ENCODE measurements at places on chromosomes 2 and 18.

GRCh38 chr2:202425036-202425435 is 48.9 kb downstream of the BMPR2 start:
- no peak for DNase-seq

GRCh38 chr2:179539124-179539511 is 274.5 kb upstream of the SESTD1 start:
- DNase-seq: no peak

- DNase-seq: no peak
Measured at GRCh38 chr18:29560270-29560669, 1383.3 kb upstream of the CDH2 start.

- DNase-seq: no peak
Measured at GRCh38 chr2:36702781-36703180, 6.3 kb downstream of the VIT start.

DNA sequence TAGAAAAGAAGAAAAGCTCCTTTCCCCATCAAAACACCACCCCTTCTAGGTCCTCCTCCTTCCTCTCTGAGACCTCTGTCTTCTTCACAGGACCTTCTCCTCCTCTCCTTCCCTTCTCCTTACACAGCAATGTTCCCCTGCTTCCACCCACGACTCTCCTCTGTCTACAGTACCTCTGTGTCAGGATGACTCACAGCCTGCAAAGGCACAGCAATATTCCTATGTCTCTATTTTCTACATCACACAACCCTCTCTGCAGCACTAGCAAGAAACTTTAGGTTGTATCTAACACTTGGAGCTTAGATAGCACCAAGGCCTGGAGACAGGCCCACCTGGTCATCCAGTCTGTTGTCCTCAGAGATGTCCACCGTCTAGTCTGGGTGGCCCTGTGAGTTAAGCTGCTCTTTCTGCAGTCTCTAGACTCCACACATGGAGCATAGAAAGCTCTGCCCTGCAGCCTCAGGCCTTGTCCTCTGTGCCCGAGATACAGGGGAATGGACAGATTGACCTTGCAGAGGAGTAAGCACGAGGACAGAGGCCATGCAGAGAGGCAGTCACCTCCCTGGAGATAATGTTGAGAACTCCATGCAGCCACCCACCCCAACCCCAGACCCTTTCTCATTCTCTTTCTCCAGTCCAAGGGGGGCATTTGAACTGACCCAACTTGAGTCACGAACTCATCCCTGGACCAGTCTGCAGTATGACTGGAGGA is 212.0 kb downstream of the TNS1 start:
- DNase-seq: peak; percentile 10

DNA sequence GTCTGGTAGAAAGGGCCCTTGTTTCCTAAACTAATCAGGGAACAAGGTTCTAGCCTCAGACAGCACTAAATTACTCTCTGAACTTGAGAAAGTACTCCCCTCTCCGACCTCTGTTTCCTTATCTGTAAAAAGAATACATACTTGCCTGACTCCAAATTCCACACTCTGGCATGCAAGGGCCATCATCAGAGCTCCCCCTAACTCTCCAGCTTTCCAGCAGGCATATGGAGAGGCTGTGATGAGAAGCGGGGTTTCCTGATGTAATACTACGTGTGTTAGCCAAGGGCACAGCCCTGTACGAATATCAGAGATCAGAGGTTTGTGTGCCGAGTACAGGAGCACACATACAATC is 1.8 kb upstream of the EVA1A start:
- DNase-seq: no peak

GRCh38 chr2:70932631-70933230 is 3.0 kb upstream of the ATP6V1B1 start:
- DNase-seq: no peak

- DNase-seq: no peak
Measured at GRCh38 chr2:196041786-196042185, 26.9 kb downstream of the DNAH7 start.

- no peak for DNase-seq
Measured at GRCh38 chr2:67650291-67651133, 253.4 kb downstream of the ETAA1 start.

GRCh38 chr18:12843420-12844350 is 40.4 kb downstream of the PTPN2 start:
- no peak for DNase-seq

DNA sequence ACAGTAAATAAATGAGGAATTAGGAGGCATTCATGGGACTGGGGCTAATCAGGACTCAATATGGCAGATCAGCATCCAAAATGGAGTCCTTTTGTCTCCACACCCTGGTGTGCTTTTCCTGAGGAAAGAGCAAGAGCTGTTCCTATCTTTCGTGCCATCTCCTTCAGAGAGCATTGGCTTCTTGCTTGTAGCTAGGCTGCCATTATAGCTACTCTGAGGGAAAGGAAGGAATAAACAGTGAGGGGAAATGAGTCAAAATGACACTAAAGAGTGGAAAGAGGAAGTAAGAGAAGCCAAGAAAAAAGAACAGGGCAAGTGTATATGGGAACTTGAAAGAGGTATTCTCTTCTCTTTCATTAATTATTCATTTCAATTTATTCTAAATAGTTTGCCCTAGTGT is 8.4 kb upstream of the NMI start:
- peak; percentile 7 for DNase-seq

DNA sequence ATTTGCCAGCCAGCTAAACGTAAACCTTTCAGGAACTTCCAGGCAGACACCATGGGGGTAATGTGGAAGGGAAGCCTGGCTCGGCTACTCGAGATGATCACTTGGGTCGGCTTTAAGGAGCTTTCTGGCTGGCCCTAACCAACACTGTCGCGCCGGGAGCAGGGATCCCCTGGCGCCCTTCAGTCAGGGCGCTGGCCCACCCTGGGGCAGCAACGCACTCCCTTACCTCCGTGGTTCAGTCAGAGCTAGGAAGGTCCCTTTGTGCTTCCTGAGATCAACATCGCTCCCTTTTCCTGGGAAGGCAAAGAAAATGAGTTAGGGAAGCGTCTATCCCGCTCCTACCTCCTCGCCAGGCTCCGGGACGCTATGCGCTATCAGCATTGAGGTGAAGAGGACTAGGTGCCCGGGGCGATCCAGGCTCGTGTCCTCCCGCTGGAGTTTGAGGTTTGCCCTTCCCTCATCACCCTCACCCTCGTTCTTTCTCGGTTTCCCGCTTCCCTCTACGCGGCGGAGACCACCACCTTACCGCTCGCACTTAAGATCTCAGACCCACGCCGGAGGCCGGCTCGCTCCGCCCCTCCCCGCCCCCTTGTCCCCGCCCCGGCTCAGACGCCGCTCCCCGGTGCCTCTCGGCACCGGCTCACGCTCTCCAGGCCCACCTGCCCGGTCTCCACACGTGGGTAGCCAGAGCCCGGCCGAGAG is 449 bp upstream of the ATRAID start:
- no peak for DNase-seq

DNA sequence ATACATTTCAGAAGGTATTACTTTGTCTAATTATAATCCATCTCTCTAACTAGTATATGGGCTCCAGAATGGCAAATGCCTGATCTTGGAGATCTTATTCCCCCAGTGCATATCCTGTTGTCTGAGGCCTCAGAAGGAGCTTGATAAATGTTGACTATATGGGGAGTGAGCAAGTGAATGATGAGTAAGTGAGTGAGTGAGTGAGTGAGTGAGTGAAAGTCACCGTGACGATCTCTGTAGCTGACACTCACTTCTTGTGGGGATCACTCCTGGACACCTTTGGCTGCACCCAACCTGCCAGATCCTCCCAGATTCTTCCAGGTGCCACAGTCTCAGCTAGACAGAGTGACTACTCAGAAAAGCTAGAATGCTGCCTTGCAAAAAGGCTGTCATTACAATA is 2.8 kb downstream of the XDH start:
- DNase-seq: no peak

DNA sequence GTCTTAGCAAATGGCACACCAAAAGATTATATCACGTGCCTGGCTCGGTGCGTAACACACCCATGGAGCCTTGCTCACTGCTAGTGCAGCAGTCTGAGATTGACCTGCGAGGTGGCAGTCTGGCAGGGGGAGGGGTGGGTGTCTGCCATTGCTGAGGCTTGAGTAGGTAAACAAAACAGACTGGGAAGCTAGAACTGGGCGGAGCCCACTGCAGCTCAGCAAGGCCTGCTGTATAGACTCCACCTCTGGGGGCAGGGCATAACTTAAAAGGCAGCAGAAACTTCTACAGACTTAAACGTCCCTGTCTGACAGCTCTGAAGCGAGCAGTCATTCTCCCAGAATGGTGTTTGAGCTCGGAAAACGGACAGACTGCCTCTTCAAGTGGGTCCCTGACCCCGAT is 55.9 kb upstream of the FSHR start:
- DNase-seq: no peak

- DNase-seq: no peak
Measured at GRCh38 chr18:29123706-29124530, 947.0 kb upstream of the CDH2 start.

- DNase-seq: no peak
Measured at GRCh38 chr2:62281663-62282062, 85.7 kb downstream of the B3GNT2 start.

GRCh38 chr2:54956111-54956627 is 94.1 kb downstream of the RTN4 start:
- no peak for DNase-seq

DNA sequence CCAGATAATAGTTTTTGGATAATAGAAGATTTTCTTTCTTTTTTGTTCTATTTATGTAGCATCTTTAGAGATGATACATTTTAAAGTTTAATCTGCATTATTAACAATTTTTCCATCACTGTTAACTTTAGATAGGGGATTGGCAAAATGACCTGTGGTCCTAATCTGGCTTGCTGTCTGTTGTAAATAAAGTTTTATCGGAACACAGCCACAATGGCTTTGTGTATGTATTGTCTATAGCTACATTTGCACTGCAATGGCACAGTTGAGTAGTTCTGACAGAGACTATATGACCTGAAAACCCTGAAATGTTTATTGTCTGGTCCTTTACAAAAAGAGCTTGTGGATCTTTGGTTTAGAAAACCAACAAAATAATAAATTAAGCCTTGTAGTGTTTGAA is 97.0 kb upstream of the CERS6 start:
- no peak for DNase-seq

DNA sequence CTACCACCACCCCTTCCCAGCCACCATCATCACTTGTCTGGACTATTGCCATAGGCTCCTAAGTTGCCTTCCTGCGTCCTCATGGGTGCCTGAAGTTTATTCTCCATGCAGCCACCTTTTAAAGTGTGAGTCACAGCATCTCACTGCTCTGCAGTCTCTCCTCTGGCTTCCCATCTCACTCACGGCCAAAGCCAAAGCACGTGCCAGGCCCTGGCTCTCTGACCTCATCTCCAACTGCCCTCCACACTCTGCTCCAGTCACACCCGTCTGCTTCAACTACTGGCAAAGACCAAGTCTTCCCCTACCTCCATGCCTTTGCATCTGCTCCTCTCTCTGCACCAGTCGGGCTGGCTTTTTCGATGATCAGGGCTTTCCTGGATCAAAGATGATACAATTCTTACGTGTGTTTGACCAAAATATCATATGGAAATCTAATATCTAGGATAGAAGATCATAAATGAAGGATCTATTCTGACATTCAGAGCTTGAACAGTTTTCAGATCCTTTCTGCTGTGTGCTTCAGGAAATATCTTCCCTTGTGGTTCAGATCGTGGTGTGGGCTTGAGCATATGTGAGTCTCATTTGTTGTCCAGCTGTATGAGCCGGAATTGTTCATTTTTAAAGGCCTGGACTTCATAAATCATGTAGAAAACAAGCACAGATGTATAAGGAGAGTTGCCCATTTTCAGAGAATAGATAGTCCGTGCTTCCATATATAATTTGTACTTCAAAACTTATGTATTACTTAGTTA is 175.6 kb downstream of the PRKCE start:
- DNase-seq: no peak

- DNase-seq: no peak
Measured at GRCh38 chr2:78035804-78036203, 513.6 kb upstream of the LRRTM4 start.

GRCh38 chr2:187405921-187406320 is 42.1 kb downstream of the CALCRL start:
- no peak for DNase-seq

DNA sequence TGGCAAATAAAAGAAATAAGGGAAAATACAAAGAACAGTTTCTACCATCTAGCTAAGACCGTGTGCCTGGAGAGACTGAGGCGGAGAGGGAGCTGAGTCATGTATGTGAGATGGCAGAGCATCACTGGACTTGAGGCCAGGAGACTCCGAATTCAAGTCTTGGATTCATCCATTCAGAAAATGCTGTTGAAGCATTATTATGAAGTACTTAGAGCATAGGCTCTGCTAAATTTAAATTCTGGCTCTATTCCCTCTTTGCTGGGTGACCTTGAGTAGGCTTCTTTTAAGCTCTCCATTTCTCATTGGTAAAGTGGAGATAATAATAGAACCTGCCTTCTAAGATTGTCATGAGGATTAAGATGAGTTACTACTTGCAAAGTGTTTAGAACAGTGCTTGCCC is 34.7 kb downstream of the NPHP1 start:
- DNase-seq: no peak

DNA sequence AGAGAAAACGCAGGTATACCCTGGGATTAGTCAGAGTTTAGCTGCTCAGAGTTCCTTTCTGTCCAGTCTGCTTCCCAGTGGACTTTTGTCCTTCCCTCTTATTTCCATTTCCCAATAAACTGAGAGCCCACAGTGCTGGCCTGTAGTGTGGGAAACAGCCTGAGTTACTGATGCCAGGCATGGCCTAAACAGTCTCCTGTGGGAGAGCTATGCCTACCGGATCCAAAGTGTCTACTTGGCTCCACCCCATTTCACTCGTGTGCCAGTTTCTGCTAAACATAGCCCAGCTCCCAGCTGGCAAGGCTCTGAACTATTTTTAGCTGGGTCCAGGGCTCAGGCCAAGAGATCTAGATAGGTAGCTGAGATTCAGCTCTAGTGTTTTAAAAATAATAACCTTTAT is 15.6 kb upstream of the PPP1CB start:
- no peak for DNase-seq

DNA sequence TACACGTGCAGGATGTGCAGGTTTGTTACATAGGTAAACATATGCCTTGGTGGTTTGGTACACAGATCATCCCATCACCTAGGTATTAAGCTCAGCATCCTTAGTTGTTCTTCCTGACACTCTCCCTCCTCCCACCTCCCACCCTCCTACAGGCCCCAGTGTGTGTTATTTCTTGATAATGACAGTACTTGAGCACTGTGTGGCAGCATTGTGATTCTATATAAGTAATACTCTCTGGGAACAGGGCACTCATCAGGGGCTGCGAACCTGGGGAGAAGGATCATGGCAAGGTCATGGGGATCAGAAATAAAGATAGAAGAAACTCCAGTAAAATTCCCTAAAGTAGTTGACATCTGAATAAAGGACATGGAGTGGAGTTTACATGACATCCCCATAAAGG is 1256.2 kb upstream of the CRIM1 start:
- no peak for DNase-seq

DNA sequence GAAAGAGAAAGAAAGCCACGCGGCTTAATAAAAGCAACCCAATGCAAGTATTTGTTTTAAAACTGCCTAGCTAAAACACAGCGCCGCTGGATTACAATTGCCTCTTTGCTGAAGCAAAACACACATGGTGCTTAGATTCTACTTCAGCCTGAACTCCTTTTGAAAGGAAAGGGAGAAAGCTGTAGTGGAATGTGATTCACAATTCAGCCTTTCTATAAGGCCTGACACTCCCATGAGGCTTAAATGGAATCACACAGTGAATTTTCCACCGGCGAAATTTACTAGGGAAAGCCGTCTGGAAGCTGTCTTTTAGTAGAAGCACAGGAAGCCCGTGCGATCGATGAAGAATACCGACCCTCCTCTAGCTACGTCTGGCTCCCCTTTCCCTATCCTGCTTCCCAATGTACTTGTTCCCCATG is 348.0 kb downstream of the DLGAP1 start:
- no peak for DNase-seq

Data from CD4-positive, alpha-beta T cell treated with Interleukin-4 for 1 hour (primary cell).